ENCODE measurements at places on chromosomes 7 and 10.

- no peak for DNase-seq
Measured at GRCh38 chr7:80732630-80733029, 94.2 kb downstream of the CD36 start.

GRCh38 chr10:96638696-96639095 is 51.9 kb upstream of the TM9SF3 start:
- no peak for DNase-seq

- no peak for DNase-seq
Measured at GRCh38 chr7:6306471-6306870, 34.0 kb upstream of the CYTH3 start.

DNA sequence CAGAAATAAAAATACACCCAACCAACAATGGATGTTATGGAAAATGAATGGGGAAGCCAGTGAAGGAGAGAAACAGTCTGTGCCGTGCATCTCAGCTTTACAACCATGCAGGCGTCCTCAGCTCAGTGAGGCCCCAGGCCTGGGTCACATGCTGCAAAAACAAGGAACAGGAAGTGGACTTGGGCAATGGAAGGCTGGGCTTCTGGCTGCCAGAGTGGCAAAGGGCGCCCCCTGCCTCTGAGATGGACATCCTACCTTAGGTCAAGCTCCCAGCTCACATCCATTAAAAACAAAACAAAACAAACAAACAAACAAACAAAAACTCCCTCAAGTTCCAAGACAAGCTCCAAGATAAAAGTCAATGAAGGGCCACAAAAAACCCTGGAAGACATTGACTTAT is 54.7 kb upstream of the AFAP1L2 start:
- DNase-seq: peak; percentile 57

DNA sequence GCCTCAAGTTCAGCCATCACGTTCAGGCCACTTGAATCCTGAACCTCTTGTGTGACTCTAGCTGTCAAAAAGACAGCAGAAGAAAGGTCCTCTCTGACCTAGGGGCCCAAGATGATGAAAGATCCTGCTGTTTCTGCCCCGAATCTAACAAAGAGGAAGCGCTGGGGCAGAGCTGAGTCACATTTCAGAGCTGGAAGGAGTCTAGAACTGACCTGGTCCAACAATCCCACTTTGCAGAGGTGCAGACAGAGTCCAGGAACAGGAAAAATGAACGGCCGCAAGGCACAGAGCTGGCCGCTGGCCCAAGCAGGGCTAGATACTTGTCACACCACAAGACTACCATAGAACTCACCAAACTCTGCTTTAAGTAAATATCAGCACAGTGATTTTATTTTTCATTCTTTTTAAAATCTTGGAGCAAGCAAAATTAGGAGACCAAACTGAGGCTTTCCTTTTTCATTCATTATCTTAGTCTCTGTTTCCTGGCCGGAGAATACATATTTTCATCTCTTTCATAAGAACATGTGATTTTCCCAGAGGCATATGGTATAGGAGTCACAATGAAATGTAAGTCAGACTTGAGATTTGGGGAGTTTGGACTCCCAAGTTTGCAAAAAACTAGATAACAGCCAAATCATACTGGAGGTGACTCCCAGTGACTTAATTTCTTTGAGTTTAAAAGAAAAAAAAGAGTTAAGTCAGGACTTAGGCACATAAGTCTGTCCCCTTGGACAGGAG is 52.8 kb downstream of the CHST15 start:
- DNase-seq: no peak

DNA sequence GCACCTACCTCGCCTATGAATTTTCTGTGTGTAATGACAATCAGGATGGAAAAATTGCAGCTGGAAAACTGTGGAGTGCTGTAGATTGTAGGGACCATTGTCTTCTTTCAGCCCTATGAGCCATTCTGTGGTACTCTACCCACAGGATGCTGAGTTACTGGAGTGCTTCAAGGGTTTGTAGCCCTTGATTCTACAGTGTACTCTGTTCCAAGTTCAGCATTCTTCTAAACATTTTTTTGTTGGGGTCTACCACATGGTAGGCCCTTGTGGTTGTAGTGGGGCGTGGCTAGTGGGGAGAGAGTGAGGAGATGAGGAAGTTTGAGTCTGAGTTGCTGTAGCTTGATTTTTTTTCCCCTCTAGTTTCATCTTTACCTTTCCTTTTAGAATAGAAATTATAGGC is 33.5 kb downstream of the REEP3 start:
- peak; percentile 24 for DNase-seq

DNA sequence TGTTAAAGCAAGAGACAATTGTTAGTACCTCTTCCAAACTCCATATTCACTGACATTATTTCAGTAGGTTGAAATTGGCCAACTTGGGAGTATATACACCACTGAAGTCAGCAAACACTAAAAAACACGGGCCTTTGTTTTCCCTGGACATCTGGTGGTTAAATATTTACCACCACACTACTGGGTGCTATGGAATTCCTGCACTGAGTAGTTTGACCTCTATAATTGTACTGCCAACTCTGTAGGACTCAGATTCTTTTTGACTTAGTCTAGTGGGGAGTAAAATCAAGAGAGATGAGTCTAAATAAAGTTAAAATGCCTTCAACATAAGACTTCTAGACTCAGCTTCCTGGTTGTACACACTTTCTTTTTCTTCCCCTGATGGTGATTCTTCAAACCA is 41.3 kb upstream of the TES start:
- no peak for DNase-seq

DNA sequence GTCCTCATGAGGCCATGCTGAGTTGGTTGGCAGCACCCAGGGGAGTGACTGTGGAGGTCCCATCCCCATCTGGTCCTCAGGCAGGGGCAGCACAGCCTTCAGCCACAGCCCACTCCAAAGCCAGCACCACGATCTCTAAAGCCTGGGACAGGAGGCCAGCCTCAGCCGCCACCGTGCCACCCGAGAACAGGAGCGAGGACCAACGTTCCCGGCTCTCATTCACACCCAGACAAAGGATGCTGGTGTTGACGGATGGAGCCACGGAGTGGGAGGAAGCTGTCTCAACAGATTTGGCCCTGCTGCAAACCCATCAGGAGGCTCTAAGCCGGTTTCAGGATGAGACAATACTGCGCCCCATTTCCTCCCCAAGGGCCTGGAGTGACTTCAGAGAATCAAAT is 42.7 kb upstream of the PPP2R2D start:
- DNase-seq: no peak

DNA sequence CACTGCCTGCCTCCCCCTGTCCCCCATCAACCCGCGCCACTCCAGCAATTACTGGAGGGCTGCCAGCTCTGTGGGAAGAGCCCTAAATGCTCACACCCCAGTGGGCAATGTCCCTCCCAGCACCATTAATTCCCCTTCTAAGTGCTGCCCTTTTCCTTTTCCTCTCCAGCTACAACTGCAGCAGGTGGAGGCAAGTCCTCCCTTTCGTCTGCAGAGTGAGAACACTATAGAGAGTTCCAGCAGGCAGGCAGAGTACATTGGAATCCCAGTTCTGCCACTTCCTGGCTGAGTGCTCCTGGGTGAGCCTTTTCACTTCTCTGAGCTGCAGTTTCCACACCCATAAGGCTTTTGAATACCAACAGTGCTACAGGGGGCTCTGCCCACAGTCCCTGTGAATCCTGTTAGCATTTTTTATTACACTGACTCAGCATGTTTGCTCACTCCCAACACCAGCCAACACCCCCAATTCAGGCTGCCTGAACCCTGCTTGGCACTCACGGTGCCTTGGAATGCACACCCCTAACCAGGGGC is 447.0 kb downstream of the GRID1 start:
- no peak for DNase-seq

DNA sequence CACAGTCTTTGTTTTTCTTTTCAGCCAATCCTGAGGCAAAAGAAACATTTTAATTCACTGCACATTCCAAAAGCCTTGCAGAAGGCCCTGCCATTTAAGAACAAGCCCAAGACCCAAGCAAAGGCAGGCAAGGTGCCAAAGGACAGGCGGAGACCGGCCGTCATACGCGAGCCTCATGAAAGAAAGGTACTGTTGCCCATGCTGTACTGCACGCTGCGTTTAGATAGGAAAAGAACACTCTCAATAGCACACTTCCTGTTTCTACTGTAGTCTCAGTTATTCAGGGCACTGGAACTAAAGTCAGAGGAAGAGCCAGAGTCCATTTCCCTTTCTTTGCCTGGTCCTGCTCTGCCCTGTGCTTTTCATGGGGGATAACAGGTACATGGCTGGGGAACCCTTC is 47.6 kb downstream of the BMS1 start:
- DNase-seq: no peak

- DNase-seq: no peak
Measured at GRCh38 chr10:8036506-8037198, 17.8 kb upstream of the GATA3 start.

- DNase-seq: no peak
Measured at GRCh38 chr7:429828-430180, 89.8 kb downstream of the PDGFA start.

DNA sequence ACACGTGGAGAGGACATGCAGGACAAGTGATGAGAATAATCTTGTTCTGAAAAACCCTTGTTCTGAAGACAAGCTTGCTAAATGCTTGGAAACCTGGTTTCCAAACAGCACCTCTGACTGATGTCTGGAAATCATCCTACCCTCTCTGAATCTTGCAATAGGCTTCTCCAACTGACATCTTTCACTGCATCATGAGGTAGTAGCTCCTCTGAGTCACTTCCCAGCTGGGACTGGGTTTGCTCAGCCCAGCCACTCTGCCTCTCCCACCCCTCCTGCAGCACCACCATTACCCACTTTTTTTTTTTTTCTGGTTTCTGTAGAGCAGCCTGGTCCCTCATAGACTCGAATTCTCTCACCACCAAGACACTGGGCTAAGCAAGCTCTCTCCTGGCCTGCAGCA is 919.8 kb downstream of the GRID1 start:
- DNase-seq: no peak

- no peak for DNase-seq
Measured at GRCh38 chr7:42244828-42245227, 7.8 kb upstream of the GLI3 start.

DNA sequence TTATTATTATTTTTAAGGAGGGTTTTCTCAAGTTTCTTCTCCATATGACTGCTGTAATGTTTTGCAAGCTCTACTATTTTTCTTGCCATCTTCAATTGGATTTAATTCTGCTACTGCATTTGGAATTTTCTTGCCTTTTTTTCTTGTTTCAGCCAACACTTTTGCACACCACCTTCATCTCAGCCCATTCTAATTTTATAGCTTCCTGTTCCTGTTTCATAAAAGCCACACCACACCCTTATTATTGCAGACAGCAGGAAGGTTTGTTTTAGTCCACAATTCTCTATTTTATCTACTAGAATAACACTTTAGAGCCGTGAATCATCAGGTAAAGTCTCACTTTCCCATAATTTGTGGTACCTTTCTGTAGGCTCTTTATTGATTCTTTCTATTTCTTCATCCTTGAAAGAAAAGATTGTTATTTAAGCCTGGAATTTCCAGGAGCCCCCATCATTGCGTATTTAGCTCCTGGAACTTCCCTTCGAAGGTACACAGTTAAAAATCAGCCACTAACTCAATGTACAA is 209.3 kb upstream of the TBX20 start:
- no peak for DNase-seq

DNA sequence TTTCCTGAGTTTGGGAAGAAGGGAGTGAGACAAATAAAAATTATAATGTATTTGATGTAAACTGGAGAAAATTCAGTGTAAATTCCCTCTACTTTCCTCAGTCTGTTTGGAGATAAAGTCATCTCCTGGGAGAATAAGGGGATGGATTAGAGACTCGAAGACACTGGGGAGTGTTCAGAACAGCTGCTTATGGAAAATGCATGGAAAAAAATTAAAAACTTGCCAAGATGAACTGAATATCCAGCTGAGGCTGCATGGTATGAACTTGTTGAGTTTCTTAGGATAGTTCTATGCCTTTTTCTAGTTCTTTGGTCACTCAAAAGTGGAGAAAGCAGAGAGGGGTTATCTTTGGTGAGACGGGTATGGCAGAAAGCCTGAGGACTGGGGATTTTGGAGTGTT is 210.5 kb downstream of the BICC1 start:
- no peak for DNase-seq

GRCh38 chr10:110681023-110681681 is 37.0 kb downstream of the RBM20 start:
- peak; percentile 47 for DNase-seq

DNA sequence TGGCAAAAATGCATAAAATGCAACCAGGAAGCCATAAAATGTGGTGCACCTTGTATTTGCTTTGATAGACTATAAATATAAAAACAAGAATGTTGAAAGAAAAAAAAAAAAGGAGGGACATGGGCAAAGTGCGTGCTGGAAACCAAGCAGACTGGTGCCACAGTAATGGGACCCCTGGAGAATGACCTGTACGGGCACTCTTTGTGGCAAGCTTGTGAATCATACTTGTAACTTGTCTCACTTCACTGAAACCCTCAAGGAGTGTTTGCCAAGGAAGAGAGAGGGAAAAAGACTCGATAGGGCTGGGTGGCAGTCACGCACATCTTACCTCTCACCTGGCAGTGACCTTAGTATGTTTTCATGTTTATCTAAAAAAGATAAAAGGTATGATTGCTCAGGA is 1183.6 kb downstream of the GATA3 start:
- no peak for DNase-seq

GRCh38 chr7:22581099-22581498 is 81.1 kb upstream of the STEAP1B start:
- DNase-seq: no peak

DNA sequence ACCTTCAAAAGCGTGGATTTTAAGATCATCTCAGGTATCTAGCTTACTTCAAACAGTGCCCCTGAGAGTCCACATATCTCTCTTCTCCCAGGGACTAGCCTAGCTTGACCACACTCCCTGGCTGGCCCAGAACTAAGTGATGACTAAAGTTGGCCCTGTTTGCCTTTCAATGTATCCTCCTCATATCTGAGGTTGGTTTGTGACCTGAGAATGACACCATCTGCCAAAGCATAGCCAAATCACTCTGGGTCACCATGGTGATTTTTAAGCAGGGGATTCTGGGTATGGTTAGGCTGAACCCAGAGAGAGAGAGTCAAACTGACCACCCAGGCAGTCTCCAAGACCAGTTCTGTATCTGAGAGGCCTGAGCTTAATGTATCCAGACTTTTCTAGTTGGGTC is 16.2 kb downstream of the CNNM1 start:
- no peak for DNase-seq

DNA sequence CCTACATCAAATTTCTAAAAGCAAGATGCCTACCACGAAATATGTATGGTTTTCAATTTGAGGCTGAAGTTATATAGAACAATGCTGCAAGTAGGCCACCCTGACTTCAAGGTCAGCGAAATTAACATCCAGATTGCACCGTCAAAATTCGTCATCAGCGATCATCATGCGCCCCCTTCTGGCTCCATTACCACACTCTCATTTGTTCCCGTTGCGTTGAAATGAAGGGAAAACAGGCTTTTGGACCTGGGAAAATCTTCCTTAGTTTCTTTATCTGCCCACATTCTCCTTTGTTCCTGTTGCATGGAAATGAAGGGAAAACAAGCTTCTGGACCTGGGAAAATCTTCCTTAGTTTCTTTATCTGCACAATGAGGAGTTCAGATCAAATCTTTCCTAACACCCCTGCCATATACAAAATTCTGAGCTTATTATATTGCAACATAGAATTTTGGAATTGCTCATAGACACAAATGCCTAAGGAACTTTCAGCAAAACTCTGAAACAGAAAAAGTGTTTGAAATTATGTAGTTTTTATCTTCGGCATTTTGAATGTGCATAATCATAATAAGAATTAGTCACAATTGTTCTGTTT is 98.2 kb upstream of the PRKCQ start:
- DNase-seq: peak; percentile 76
